ENCODE measurements at places on chromosomes 1 and 21. TPM values are rescaled to one million over a fixed set of nuclear protein-coding genes. Genes with fewer than 3 reads are reported as not detected.

GRCh38 chr1:63101336-63101735 lies 221.0 kb upstream of the FOXD3 start:
- no peak for DNase-seq

DNA sequence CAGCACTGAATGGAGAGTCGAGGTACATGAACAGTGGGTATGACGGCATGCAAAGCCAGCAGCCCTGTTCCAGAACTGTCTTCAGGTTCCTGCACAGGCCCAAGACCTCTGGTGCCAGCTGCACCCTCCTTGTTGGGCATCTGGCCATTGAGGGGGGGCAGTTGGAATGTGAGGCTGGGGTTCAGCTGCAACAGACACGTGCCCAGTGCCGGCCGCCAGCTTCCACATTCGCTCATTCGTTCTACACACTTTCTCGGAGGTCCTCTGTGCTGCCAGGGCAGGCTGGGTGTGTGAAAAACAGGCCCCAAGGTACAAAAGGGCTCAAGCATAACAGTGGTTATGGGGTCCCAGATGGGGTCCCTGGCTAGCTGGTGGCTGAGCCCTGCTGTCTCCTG lies 37.9 kb upstream of the SLC19A1 start:
- DNase-seq: no peak

Gene SFN
- polyA plus RNA-seq: 77.6 TPM

Gene CCDC30
- polyA plus RNA-seq: 0.75 TPM

DNA sequence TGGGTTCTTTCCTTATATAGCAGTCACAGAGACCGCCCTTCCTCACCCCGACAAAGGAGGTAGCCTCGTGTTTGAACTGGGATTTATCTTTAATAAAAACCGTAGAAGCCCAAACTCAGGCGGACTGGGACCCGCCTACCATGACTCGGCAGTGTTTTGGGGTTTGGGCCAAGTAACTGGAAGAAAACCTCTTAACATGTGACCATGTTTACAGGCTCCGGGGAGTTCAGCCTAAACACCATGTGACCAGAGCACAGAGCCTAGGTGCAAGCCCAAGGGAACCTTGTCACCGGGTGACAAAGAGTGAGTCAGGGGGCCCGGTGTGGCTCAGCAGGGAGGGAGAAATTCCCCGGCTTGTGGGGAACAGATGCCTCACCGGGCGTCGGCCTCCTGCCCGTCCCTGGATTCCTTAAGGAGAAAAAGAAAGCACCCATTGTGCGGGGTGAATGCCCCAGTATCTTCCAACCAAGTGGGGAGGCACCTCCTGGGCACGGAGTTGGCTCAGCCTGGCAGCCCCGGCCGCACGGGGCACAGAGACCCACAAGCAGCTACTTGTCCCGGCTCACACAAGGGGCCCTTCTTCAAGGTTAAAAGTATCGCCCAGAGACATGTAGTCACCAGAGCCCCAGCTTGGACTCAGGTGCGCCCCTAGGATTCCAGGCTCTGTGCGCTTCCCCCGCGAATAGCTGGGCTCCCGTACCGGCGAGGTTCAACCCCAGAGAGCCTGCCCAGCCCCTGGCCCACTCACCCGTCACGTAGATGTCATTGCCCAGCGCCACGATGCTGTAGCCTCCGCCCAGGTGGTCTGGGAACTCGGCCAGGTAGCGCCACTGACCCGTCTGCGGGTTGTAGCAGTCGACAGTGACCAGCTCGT lies 1.4 kb downstream of the KLHL21 start:
- DNase-seq: peak; percentile 83

Gene SHE
- 5.2 TPM for polyA plus RNA-seq

GRCh38 chr1:160520999-160521398 lies 2.1 kb downstream of the SLAMF6 start:
- no peak for DNase-seq

GRCh38 chr1:178973652-178974101 lies 52.0 kb upstream of the FAM20B start:
- DNase-seq: peak; percentile 58

Gene TAS1R1
- not detected for polyA plus RNA-seq

- no peak for DNase-seq
These were observed 2.7 kb downstream of the LCE1F start for GRCh38 chr1:152777510-152778137.

DNA sequence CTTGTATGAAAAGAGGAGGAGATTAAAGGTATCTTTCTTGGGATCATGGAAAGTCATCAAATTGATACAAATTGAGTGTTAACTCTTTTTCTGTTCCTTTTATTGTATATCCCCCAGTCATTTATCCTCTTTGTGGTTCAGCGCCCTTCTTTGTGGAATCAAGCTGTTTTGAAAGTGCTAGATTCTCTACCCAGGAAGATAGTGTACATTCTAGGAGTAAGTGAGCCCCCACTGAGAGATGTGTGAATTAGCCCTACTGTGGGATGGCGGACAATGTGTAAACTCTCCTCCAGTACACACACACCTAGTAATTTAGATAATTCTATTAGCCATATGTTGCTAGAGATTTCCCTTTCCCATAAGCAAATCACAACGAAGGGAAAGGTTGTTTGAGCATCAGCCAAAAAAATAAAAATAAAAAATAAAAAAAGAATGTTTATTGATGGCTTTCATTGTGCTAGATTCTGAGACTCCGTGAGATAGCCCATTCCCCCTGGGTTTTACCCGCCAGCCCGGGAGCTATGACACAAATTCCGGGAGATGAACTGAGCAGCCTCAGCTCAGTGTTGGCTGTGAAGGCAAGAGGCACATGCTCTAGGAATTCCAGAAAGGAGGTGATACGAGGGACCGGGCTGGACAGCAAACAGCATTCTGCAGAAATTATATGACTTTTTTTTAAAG lies 378.4 kb upstream of the RUNX1 start:
- DNase-seq: no peak

- DNase-seq: peak; percentile 17
These were observed 157.7 kb downstream of the PIK3R3 start for GRCh38 chr1:45974541-45975269.

- DNase-seq: no peak
These were observed 128.0 kb downstream of the TGFBR3 start for GRCh38 chr1:91757763-91758460.

GRCh38 chr1:75615613-75616435 lies 4.9 kb upstream of the SLC44A5 start:
- peak; percentile 85 for DNase-seq

DNA sequence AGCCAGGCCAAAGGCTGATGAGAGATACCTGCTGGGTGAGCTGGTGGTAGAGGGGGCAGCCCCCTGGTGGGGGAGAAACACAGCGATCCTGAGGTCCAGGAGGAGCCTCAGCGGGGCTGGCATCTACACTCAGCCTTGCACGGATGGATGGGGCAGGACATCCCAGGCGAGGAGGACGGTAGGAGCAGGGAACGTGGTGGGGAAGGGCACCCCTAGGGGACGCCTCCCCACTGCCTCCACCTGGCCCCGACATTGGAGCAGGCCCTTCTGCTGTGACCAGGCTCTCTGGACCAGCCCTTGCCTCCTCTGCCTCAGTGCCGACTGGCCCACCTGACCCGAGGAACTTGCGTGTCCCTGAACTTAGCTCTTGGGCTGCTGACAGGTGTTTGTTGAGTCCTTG lies 6.4 kb upstream of the MMEL1 start:
- DNase-seq: peak; percentile 20

DNA sequence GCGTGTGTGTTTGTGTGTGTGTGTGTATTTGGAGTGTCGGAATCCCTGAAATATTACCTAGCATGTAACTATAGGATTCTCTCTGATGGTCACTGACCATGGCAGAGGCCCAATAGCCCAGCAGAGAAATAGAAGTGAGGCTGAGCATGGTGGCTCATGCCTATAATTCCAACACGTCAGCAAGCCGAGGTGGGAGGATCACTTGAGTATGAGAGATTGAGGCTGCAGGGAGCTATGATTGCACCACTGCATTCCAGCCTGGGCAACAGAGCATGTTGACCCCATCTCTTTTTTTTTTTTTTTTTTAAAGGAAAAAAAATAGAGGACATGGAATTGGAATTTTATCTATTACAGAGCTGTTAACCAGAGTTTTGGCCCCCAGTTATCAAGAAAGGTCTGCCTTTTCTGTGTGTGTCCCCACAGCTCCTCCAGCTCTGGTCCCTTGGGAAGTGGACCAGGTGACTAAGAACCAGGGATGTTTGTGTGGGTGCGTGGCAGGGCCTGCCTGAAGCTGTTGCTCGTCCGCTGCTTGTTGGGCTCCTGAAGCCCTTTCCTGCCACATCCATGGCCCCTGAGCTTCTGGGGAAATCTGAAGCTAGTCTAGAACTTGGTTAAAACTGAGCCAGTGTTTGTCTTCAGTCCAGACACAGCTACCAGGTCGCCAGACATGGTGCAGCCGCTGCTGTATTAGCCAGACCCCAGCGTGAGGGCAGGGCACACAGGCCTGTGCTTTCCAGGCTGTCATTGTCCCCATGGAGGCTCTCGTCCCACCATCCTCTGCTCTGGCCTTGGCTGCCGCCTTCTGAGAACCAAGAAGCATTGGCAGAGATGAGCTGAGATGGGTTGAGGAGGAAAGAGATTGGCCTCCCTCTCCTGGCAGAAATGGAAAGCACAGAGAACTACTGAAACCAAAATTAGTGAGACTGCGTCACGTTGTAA lies 25.5 kb downstream of the CAPN9 start:
- peak; percentile 48 for DNase-seq

Gene PYGO2
- 12.2 TPM for polyA plus RNA-seq

DNA sequence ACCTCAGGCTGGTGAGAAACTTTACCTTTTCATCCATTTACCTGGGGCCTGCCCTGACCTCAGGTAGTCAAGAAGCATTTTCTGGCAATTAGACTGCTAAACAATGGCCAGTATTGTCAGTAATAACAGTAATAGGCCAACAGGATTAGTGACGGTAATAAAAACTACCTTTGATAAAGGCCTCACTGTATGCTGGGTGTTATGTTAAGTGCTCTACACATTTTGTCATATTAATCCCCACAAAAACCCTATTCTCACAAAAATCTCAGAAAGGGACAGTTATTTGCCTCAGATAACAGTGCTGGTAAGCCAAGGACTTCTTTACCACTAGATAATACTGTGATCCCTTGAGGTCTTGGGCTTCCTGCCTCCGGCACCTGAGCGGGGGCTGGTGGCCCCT lies 191.4 kb downstream of the FOXD2 start:
- DNase-seq: no peak

DNA sequence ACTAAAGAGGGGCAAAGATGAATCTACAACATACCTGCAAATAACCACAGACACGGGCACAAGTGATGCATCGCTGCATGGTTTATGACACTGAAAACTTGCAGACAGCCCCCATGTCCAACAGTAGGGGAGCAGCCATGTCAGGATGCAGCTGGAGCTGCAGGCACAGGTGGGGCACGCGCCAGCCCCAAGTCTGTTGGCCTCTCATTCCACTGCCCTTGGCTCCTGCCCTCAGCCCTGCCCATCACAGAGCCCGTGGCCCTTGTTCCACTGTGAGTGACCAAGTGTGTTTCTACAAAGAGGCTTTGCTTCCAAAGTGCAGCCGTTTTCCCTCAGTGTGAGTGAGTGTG lies 3.2 kb upstream of the PADI4 start:
- no peak for DNase-seq

Gene OR2L13
- not detected for polyA plus RNA-seq

DNA sequence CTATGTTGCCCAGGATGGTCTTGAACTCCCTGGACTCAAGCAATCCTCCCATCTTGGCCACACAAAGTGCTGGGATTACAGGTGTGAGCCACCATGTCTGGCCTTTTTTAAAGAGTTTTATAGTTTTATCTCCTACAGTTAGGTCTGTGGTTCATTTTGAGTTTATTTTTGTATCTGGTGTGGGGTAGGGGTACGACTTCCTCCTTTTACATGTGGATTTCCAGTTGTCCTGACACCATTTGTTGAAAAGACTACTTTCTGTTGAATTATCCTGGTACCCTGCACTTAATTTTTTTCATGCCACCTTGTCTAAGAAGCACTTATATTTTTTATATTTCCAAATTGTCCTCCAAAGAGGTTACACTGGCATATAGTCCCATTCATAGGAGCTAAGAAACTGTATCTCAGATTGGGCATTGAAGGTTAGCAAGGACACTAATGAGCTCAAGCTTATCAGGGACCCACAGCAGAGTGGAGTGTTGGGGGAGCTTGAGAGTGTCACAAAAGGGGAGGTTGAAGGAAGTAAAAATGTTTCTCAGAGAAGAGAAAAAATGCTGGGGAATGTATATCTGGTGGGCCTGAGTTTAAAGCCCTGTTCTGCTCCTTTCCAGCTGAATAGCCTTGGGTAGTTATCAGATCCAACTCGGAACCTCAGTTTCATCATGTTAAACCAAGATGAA lies 23.4 kb upstream of the MEF2D start:
- no peak for DNase-seq

Gene SUCO
- polyA plus RNA-seq: 4.9 TPM

- DNase-seq: no peak
These were observed 25.6 kb downstream of the ZBTB17 start for GRCh38 chr1:15950302-15950701.

- no peak for DNase-seq
These were observed 881.5 kb downstream of the BRINP3 start for GRCh38 chr1:189596197-189596596.

Gene ATP1A4
- not detected for polyA plus RNA-seq

- DNase-seq: no peak
These were observed 11.5 kb upstream of the TAS1R2 start for GRCh38 chr1:18870957-18871356.

DNA sequence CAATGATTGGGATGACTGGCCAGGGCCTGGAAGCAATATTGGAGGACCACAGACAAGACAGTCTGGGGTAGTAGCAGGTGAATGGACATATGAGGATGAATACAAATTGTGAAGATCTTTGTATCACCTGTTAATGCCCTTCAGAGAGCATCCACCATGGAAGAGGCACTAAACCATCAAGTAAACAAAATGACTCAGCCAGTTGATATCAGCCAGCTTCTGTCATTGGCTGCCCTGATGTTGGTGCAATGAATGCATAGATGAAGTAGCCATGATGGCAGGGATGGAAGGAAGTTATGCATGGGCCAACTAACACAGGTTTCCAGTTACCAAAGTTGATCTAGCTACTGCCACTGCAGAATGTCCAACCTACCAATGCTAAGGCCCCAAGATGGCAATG lies 16.1 kb upstream of the ERI3 start:
- no peak for DNase-seq

Gene NBPF6
- polyA plus RNA-seq: not detected

Gene LRRC38
- polyA plus RNA-seq: not detected

Gene LRRC71
- polyA plus RNA-seq: not detected

Gene A3GALT2
- not detected for polyA plus RNA-seq

Gene LENEP
- not detected for polyA plus RNA-seq

DNA sequence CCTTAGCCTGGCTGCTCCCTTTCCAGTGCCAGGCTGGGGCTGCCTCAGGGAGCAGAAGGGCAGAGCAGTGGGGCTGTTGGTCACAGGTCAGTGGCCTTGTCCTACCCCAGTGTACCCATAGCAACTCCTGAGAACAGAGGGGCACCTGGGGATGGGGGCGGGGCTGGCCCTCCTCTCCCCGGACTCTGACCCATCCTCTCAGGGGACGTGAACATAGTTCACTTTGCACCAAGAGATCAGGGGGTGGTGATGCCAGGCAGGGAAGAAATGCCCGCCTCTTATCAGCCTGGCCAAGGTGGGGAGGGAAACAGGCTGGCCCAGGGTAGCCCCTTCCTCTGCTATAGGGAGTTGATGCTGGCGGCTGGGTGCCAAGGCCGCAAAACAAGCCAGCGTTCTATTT lies 4.9 kb downstream of the ETNK2 start:
- DNase-seq: no peak
